Metanephros (tissue), 2 donors: ENCODE measurements at places on chromosomes 2 and 18. TPM values are rescaled to one million over a fixed set of nuclear protein-coding genes. Genes with fewer than 3 reads are reported as not detected.

Gene TTN
- total RNA-seq = 416 TPM

Gene STARD6
- total RNA-seq = not detected

Gene C2orf81
- total RNA-seq = 3.7 TPM

Gene DLGAP1
- 5.5 TPM for total RNA-seq

Gene CIB4
- total RNA-seq = 0.29 TPM

Gene SCN9A
- 5.0 TPM for total RNA-seq

Gene OSBPL6
- total RNA-seq = 2.3 TPM

Gene RGPD3
- 0.29 TPM for total RNA-seq

Gene GLI2
- 18.7 TPM for total RNA-seq

Gene KYNU
- total RNA-seq = 5.1 TPM

Gene EML6
- total RNA-seq = 21.1 TPM

Gene ANKRD29
- 2.0 TPM for total RNA-seq

Gene ALPG
- not detected for total RNA-seq

Gene OTOS
- total RNA-seq = not detected

Gene POTEC
- total RNA-seq = not detected

Gene TRIM43
- 0.18 TPM for total RNA-seq

Gene CHRNA1
- total RNA-seq = 5.7 TPM
